Activated CD4-positive, CD25-positive, alpha-beta regulatory T cell (primary cell): ENCODE measurements at places on chromosomes 12 and 14.

DNA sequence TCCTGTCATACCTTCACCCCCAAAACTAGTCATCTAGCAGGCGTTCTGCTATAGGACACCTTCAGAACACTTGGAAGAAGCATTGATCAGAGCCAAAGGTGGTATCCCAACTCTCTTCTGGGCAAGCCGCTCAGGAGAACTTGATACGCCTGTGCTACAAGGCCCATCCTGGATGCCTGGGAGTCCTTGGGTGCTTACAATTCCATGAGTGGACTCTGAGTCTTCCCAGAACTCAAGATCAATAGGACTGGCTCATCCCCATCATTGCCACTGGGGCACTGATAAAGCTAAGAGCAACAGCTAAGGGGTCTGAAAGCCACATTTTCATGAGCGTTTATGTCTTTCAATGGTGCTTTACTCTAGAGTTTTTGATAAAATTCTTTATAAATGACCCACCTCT lies 1.9 kb downstream of the SPTB start:
- DNase-seq, result no peak

DNA sequence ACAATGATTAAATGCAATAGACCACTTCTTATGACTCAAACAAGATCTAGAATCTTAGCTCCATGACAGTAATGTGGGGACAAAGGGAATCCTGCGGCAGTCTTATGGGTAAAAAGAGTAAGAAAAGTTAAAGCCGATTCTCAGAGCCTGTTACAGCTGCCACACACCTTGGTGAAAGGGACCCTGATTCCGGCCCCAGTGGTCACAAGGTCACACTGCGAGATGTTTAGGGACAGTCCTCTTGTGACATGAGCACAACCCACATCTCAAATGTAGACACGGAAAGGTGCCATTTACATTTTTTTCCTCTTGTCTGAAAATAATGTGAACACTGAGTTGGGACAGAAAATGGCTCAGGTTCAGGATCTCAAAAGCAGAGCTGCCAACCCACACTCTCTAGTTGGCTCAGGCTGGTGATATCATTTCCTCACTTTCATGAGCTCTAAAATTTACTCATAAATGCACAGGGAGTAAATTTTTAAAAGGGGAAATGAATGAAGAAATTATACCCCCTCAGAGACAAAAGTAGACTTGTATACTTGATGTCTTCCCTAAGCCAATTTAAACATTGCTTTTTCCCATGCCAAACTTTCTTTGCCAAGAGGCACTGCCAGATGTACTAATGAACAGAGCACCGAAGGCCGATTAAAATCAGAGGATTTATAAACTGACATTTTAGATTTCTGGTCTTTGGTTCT lies 113.1 kb upstream of the OVCH1 start:
- no peak for DNase-seq

DNA sequence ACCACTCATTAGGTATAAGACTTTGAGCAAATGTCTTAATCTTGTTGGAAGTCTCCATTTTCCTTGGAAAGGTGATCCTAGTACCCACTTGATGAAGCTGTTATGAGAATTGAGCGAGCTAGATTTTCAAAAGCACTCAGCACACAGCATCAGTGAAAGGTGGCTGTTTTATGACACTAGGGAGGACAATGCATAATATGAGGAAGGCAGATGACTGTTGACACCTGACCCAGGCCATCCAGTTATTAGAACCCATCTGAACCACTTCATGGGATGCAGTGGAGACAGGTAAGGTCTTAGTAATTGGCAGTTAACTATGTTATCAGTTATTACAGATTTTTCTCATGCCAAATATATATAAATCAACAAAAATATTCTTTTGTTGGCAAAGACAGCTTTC lies 369.9 kb upstream of the PDE3A start:
- no peak for DNase-seq

DNA sequence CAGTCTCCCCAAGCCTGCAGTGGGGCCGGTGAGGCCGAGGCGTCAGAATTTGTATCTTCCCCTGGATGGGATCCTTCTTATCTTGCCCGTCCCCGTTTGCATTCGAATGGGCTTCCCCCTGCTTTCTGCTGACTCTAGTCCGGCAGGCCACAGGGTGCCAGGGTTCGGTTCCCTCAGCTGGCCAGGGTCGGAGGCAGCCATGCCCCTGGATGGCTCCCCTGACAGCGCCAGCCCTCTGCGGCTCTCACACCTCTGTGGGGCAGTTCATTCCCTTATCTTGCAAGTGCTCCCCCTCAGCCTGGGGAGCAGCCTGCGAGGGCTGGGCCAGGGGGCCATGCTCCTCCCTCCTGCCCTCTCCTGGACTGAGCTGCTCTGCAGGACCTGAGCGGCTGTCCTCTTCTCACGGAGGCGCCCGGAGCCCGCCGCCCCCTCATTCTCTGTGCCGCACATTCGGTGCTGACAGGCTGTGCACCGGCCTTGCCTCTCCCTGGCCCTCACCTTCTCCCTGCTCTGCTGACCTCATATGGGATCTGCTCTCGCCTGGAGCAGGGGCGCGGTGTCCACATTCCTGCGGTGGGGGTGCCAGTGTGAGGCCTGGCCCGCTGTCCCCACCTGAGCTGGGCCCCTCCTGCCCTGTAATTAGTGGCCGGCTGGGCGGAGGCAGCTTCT lies 32.8 kb downstream of the KIF26A start:
- DNase-seq, result no peak

DNA sequence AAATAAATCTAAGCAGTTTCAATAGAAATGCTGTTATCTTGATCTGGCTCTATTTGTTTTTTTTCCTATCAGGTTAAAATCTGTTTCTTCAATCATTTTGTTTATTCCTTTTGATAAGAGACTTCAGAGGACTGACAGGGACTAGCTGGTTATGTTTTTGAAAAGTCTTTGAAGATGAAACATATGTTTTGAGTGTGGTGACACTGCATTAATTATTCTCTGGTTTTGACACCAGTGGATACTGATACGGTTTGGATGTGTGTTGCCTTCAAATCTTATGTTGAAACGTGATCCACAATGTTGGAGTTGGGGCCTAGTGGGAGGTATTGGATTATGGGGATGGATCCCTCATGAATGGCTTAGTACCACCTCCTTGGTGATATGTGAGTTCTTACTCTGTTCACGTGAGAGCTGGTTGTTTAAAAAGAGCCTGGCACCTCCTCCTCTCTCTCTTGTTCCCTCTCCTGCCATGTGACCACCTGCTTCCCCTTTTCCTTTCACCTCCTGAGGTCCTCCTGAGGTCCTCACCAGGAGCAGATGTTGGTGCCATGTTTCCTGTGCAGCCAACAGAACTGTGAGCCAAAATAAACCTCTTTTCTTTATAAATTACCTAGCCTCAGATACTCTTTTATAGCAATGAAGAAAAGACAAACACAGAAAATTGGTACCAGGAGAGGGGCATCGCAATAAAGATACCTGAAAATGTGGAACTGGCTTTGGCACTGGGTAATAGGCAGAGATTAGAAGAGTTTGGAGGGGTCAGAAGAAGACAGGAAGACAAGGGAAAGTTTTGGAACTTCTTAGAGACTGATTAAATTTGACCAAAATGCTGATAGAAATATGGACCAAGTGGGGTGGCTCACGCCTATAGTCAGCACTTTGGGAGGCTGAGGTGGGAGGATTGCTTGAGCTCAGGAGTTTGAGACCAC lies 23.0 kb downstream of the RASSF3 start:
- no peak for DNase-seq
